ENCODE measurements at places on chromosomes 1 and 21.
A peak's percentile ranks its signal among the peaks of the same experiment; 100 is the strongest.

DNA sequence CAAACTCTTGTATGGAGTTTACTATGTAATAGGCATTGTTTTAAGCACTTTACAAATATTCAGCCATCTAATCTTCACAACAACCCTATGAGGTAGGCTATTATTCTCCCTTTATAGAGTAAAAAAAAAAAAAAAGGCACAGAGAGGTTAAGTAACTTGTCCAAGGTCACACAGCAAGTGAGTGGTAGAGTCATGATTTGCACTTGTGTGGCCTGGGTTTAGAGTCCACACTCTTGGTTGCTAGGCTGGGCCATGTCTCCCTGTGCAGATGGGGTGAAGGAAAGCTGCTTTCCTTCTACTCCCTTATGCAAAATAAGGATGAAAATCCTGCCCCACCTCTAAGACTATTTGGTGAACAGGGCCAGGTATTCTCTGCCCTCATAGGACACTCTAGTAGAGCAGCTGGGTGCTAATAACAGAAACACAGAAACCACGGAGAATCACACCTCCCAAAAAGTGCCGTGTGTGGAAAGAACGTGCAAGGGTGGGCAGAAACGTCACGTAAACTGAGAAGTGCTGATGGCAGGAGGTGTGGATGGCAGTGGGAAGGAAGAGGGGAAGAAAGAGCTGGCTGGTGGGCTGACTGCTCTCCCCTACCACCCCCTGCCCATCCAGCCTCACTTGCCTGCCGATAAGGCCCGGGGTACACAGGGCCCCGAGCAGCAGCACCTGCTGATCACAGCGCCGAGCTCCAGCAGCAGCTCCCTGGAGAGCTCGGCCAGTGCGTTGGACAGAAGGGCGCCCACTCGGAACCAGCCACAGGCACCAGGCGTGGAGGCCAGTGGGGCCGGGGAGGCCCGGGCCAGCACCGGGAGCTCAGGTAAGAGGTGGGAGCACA is 28.3 kb upstream of the VPS13D start:
- DNase-seq: no peak

DNA sequence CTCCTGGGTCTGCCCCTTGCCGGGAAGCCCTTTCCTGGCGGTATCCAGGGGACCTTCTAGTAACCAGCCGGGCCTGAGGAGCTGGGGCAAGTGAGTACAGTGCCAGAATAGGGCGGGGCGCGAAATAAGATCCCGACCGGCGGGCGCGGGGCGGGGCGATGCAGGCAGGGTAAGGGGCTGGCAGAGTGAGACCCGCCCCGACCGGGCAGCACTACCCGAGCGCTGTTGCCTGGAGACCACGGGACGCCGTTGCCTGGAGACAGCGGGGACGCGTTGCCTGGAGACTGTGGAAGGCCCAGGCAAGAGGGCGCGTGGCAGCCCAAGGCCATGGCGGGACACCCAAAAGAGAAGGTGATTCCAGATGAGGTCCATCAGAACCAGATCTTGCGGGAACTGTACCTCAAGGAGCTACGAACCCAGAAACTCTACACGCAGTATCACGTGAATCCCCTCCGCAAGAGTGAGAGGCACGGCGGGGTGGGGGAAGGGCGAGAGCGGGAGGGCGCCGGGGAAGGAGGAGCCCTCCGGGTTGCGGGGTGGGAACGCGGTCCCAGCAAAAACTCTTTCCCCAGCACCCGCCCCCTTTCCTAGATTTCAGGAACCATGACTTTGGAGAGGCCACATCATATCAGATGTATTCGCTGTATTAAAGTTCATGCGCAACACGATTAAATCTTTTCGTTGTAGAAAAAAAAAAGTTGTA is 24.3 kb downstream of the EBNA1BP2 start:
- peak; percentile 41 for DNase-seq

DNA sequence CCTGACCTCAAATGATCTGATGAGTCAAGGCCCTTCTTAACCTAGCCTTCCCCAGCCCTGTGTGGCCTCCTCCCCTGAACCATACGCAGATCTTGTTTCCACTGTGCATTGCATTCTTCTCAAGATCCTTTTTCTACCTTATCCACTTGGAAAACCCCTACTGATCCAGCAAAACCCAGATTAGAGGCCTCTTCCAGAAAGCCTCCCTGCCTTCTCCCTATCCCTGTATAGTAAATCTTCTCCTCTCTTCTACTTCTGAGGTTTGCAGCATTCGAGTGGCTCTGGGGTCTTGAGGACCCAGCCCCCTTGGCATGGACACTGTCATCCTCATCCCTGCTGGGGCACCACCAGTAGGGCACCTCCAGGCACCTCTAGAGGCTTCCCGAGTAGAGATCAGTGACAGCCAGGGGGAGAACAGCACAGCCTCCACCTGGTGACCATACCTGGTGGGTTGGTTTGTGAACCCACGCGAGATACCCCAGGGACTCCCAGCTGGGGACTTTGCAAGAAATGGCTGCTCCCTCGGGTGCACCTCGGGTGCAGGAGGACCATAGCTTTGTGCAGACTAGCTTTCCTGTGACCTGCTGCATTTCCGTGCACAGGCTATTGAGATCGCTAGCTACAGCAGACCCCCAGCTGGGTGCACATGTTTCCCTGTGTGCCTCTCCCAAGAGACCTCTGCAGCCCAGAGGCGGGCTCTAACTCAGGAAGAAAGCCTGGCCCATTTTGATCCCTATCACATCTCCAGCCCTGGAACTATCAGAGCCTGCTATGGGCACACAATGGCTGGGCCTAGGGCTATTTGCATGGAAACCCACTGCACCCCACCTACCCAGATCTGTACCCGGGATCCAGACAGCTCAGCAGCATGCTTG is 34.2 kb downstream of the MATN1 start:
- no peak for DNase-seq

- DNase-seq: no peak
Observed at GRCh38 chr1:222736972-222737371, at the start of gene FAM177B. Gene FAM177B, plus strand, starts transcription at chr1:222737202. Its CDS starts 9,344 bp downstream, at chr1:222746546.

DNA sequence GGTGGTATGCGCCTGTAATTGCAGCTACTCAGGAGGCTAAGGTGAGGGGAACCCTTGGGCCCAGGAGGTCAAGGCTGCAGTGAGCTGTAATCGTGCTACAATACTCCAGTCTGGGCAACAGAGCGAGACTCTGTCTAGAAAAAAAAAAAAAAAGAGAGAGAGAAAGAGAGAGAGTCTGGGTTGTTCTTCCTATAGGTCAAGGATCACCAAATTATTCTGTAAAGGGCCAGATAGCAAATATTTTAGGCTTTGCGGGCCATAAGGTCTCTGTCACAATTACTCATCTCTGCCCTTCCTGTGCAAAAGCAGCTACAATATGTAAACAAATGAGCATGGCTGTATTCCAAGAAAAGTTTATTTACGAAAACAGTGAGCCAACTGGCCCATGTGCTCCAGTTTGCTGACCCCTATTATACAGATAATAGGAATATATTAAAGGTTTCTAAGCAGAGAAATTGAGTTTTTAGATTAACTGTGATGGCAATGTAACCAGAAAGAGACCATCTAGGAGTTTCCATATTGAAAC is 2.1 kb downstream of the SASS6 start:
- DNase-seq: peak; percentile 54

- no peak for DNase-seq
Observed at GRCh38 chr1:3292868-3293562, 161.4 kb upstream of the ARHGEF16 start.

- no peak for DNase-seq
Observed at GRCh38 chr1:235995511-235995910, 69.4 kb downstream of the NID1 start.

DNA sequence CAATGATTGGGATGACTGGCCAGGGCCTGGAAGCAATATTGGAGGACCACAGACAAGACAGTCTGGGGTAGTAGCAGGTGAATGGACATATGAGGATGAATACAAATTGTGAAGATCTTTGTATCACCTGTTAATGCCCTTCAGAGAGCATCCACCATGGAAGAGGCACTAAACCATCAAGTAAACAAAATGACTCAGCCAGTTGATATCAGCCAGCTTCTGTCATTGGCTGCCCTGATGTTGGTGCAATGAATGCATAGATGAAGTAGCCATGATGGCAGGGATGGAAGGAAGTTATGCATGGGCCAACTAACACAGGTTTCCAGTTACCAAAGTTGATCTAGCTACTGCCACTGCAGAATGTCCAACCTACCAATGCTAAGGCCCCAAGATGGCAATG is 16.1 kb upstream of the ERI3 start:
- no peak for DNase-seq

DNA sequence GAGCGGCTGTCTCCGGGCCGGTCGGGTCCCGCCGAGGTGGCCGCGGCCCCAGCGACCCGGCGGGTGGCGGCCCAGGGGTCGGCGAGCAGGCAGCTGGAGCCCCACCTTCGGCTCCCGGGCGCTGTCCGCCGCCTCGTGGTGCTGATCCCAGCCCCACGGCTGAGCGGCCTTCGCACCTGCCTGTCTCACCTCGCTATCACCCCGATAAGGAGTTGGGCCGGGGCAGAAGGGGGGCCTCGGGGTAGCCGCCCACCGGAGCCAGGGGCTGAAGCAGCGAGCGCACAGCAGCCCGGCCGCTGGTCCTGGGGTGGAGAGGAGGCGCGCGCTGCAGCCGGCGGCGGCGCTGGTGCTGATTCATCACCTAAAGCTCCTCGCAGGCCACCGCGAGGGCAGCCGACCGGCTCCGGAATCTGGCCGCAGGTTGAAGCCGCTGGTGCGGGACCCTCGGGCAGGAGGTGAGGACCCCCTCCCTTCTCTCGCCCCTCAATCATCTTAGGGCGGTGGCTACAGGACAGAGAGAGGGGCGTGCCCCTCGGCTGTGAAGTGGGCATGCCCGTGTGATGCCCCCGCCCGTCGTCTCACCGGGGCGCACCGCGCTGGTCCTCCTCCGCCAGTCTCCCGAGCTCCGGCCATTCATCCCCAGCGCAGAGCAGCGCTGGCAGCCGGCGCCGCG is 575 bp downstream of the TRIM67 start:
- peak; percentile 9 for DNase-seq

DNA sequence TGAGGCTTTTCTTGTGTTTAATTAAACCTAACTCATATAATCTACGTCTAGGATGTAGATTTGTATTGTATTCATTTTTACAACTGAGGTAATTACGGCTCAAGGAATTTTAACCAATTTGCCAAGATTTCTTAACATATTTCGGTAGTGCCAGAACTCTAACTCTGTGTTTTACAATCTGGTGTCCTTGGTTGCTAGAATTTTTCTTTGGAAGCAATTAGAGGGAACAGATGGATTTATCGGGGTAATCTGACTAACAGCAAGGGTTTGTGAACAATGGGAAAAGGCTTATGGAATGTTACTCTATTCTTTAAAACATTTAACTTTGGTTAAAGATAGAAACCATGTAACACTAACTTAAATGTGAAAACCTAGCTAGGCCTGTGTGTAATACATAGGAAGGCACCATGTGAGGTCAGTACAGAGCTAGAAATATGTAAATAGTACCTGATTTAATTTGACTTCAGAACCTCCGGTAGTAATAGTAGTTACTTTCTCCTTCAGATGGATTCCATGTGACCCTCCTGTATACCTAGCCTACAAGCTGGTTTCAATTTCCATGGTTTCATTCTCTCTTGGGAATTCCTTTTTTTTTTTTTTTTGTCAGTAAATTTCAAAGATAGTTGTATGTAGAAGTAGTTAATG is 1.2 kb downstream of the MTF2 start:
- peak; percentile 76 for DNase-seq

- peak; percentile 86 for DNase-seq
Observed at GRCh38 chr1:240611619-240612480, at the start of gene GREM2. Gene GREM2, minus strand, starts transcription at chr1:240612155. Its CDS starts 118,680 bp downstream, at chr1:240493475.

GRCh38 chr1:80639777-80640533 is 1160.8 kb upstream of the ADGRL2 start:
- no peak for DNase-seq

DNA sequence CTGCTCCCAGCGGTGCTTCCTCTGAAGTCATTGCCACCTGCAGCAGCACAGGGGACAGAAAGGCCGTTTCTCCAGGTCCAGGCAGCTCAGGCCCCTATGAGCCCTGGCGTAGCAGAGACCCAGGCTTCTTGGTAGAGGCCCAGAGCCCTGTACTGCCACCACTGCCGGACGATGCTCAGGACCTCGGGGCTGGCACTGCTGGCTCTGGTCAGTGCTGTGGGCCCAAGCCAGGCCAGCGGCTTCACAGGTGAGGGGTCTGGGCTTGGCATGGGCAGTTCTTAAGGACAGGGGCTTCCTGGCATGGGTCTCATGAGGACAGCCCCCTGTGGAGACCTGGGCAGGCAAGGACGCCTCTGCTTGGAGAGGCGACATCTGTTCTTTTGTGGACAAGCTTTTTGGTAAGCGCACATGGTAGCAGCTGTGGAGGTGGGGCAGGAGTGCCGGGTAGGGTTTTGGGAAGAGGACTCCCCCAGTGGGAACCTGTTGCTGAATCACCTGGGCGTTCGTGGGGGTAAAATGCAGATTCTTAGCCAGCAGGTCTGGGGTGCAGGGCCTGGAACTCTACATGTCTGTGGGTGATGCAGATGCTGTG is at the start of gene UMODL1:
TSS of gene UMODL1 (plus strand) at position 172 of the 592 bp plus-strand sequence. CDS start at position 172, 0 bp downstream.
- DNase-seq: no peak

DNA sequence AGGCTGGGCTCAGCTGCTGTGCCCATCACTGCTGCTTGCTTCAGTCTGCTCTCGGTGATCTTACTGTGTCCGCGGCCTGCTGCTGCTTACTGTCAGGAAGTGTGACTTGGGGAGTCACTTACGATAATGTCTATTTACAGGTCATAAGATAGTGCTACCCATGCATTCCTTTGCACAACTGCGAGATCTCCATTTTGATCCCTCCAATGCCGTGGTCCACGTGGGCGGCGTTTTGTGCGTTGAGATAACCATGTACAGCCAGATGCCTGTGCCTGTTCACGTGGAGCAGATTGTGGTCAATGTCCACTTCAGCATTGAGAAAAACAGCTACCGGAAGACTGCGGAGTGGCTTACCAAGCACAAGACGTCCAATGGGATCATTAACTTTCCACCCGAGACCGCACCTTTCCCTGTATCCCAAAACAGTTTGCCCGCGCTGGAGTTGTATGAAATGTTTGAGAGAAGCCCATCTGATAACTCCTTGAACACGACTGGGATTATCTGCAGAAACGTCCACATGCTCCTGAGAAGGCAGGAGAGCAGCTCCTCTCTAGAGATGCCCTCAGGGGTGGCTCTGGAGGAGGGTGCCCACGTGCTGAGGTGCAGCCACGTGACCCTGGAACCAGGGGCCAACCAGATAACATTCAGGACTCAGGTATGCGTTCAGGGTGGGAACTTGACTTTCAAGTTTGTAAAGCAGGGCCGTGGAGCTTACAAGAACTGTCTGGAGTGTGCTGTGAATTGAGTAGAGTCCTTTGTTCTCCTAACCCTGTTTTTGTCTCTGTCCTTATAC is 24.4 kb upstream of the PWP2 start:
- DNase-seq: no peak

DNA sequence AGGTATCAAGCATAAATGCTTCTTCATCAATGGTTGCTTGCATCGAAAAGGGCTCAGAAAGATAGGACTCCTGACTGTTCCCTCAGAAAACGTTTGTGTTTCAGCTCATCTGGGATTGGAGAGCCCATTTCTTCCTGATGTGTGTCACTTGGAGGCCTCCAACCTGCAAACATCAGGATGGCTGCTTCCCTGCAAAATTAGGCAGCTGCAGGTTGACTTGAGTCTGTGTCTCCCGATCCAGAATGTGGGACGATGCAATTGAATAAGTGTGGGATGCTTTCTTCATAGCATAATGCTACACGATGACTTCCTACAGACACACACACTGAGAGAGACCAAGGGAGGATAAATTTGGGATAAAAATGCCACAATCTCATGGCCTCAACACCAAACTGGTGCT is 42.2 kb downstream of the OLIG1 start:
- DNase-seq: no peak

Measured in LHCN-M2 (cell line).